Esophagus squamous epithelium (tissue), 5 donors: ENCODE measurements at places on chromosomes 12 and 14. TPM values are rescaled to one million over a fixed set of nuclear protein-coding genes. Genes with fewer than 3 reads are reported as not detected.

The SMOC1 gene
- 1.1 TPM for total RNA-seq

DNA sequence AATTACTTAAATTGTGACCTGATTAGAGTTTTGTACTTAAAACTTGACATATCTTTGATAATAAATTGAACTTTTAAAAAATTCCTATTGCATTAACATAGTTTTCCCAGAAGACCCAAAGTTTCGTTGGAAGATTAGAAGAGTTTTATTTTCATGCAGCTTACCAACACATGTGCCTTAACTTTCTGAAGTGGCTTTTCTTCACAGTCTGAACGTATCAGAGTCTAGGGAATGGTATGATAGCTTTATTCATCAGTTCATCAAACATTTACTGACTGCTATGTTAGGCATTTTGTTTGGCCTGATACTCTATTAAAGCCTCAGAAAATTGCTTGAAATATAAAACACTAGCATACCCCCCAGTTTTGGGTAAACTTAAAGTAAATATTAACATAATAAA lies 65.2 kb downstream of the MARK3 start:
- no peaks in the 10 kb centered on the region for H3K36me3 ChIP-seq
- no peaks in the 10 kb centered on the region for H3K27me3 ChIP-seq
- no peak overlapping the region for H3K4me3 ChIP-seq
- H3K4me1 ChIP-seq = no peaks in the 10 kb centered on the region
- no peak overlapping the region for H3K27ac ChIP-seq

DNA sequence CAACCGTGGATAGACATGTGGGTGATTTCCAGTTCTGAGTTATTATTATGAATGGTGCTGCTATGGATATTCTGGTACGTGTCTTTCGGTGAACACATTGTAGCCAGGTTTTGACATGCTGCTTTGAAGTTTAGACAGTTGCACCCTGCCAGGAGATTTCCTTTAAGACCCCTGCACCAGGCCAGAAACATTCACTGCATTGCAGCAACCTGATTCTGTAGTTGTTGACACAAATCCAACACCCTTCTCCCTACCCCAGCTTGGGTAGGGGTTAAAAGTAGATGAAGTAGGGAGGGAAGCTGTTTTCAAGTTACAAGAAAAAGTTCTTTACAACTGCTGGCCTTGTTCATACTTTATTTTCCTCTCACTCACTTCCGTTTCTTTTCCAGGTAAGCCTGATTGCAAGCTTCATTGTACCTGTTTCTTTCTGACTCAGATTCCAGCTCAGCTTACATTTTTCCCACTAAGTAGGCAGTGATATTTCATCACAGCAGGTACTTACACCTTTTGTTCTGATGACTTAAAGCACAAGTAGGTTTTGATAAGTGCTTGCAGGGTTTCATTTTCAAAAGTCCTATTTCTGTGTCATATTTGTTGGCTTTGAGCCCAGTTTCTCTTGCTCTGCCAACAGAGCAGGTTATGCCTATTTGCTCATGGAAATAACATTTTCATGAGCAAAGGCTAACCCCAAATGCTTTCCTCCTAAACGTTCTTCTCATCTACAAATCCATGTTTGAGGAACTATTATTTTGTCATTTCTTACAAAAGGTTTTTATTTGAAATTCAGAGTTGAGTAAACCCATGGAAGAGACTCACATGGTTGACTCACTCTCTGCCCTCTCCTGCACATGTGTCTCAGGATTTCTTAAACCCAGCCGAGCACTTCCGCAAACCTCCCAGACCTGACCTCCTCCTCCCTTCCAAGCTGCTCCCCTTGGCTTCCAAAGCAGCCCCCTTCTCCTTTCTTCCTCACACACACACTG lies 12.1 kb upstream of the LTA4H start:
- H3K27ac ChIP-seq = peak overlapping the region; percentile 80
- H3K4me3 ChIP-seq = no peak overlapping the region
- DNase-seq = no peak

- H3K27ac ChIP-seq = no peak overlapping the region
- no peaks in the 10 kb centered on the region for H3K27me3 ChIP-seq
- peaks cover 9% of the 10 kb centered on the region for H3K4me1 ChIP-seq
- no peaks in the 10 kb centered on the region for H3K36me3 ChIP-seq
- DNase-seq = no peak
Observed at GRCh38 chr12:105382771-105383622, 52.5 kb downstream of the C12orf75 start.

- DNase-seq = no peak
- no peaks in the 10 kb centered on the region for H3K27me3 ChIP-seq
- H3K27ac ChIP-seq = no peak overlapping the region
Observed at GRCh38 chr12:34404377-34405285, 382.3 kb downstream of the ALG10 start.

DNA sequence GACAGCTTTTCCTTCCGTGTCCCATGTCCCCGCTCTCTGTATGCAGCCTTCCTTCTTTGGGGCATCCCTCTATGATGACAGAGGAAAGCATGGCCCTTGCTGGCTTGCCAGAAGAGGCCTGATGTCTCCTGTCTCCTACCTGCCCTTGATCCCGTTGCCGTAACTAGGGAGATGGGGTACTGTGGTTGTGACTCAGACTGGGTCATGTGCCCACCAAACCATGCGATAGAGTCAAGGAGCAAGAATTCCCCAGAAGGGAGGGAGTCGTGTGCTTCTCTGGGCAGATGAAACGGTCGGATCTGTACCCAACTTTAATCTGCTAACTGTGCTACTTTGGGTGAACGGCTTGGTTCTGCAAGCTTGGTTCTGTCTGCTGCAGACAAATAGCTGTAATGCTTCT lies 99.1 kb upstream of the DYNC1H1 start:
- no peaks in the 10 kb centered on the region for H3K27me3 ChIP-seq
- H3K36me3 ChIP-seq = peaks cover 3% of the 10 kb centered on the region
- H3K27ac ChIP-seq = no peak overlapping the region
- H3K4me1 ChIP-seq = no peaks in the 10 kb centered on the region
- DNase-seq = no peak

The ADAM20 gene
- 1.6 TPM for total RNA-seq

The SERPINA6 gene
- total RNA-seq = not detected

DNA sequence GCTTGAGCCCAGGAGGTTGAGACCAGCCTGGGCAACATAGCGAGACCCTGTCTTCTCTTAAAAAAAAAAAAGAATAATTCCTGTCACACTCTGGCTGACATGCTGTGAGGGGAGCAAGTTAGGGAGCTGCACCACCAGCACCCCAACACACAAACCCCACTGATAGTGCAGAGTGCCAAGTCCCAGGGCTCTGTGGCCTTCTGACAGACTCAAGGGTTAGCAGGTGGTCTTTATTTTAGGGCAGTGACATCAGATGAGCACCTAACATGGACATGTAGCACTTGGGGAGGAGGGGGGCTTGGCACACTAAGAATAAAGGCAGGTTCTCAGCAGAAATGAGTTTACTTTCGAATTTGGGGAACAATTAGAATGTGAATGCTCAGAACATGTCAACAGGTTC lies 6.8 kb downstream of the USP5 start:
- peaks cover 4% of the 10 kb centered on the region for H3K4me1 ChIP-seq
- H3K27ac ChIP-seq = no peak overlapping the region
- H3K36me3 ChIP-seq = peaks cover 55% of the 10 kb centered on the region
- no peak overlapping the region for H3K4me3 ChIP-seq
- no peaks in the 10 kb centered on the region for H3K27me3 ChIP-seq

- DNase-seq = no peak
- H3K4me1 ChIP-seq = no peaks in the 10 kb centered on the region
- H3K27me3 ChIP-seq = no peaks in the 10 kb centered on the region
- no peak overlapping the region for H3K27ac ChIP-seq
- no peaks in the 10 kb centered on the region for H3K36me3 ChIP-seq
Observed at GRCh38 chr12:53810950-53811349, 59.2 kb upstream of the CISTR start.

DNA sequence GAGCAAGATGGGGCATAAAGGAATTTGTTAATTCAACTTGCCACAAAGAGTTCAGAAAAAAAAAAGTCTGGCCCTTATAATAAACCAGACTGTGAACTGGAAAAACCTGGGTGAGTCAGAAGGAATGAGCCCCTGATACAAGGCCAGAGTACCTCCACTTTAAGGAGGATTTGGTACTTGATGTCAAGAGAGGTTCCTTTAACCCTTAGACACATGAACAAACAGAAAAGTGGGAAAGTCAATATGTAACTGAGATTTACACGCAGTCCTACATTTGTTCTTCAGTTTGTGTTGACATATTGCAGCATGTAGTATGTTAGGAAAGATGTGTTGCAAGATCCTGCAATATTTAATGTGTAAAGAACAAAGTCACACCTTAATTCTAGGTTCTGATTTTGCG lies 14.2 kb upstream of the SLC38A4 start:
- no peaks in the 10 kb centered on the region for H3K27me3 ChIP-seq
- no peak for DNase-seq
- no peak overlapping the region for H3K27ac ChIP-seq
- no peaks in the 10 kb centered on the region for H3K4me1 ChIP-seq

The TAS2R42 gene
- not detected for total RNA-seq

The ACOT6 gene
- not detected for total RNA-seq

The DEPDC4 gene
- 0.76 TPM for total RNA-seq

- H3K27ac ChIP-seq = no peak overlapping the region
- no peak overlapping the region for H3K4me3 ChIP-seq
- H3K36me3 ChIP-seq = no peaks in the 10 kb centered on the region
- DNase-seq = no peak
Observed at GRCh38 chr12:103901518-103902173, 28.6 kb upstream of the HSP90B1 start.

DNA sequence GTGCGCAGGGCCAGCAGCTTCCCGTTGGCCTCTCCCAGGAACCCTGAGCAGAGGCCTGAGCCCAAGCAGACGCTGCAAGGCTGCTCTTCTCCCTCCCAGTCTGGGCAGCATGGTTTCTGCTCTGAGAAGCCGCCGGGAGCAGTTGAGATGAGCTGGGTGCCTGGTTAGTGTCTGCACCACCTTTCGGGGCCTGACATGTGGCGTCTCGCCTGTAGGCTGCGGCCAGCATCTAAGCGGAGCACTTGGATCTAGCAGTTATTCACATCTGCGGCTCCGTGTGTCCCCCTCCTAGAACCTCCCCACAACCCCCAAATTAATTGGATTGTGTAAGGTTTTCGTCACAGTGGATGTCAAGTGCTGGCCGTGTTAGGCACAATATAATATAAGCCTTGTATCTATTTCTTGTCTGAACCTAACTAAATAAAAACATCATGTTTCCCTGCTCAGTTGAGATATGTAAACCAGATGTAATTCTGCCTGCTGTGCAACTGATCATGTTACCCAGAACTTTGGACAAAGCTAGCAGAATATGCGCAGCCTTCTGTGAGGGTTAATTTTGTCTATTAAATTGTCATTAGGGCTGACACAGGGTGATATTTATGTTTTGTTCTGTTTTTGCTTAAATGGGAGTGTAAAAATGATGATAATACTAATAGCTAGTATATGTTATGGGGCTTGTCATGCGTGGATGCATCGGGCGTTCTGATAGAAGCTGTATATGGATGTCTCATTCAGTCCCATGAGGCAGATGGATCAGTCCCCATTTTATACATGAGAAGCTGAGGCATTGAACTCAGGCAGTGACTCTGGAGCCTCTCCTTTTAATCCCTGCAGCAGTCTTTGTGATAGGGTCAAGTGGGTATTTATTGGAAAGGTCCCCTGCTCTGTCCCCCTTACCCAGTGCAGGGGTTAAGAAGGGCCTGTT lies 45.8 kb downstream of the ELK3 start:
- no peak overlapping the region for H3K4me3 ChIP-seq
- peak overlapping the region; percentile 86 for H3K27ac ChIP-seq
- H3K36me3 ChIP-seq = peaks cover 65% of the 10 kb centered on the region
- H3K27me3 ChIP-seq = no peaks in the 10 kb centered on the region
- H3K4me1 ChIP-seq = peaks cover 91% of the 10 kb centered on the region

- H3K4me1 ChIP-seq = peaks cover 9% of the 10 kb centered on the region
- peak overlapping the region; percentile 26 for H3K27ac ChIP-seq
- H3K27me3 ChIP-seq = no peaks in the 10 kb centered on the region
- H3K36me3 ChIP-seq = peaks cover 13% of the 10 kb centered on the region
Observed at GRCh38 chr12:53205747-53206419, 1.2 kb downstream of the ITGB7 start.

DNA sequence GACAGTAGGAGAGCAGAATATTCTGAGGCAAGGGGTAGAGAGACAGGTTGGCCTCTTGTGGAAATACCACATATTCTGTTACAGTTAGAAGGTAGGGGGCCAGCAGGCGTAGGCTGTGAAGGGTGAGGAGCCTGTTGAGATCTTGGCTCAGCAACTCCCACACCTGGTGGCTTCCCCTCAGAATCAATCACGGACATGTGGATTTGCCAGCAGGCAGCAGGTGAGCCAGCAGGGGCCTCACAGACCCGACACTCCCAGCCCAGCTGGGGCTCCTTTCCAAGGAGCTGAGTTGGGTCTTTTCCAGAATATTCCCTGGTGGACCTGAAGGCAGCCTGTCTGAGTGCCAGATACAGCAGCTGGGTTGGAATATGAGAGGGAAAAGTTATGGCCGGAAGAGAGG lies 150.0 kb upstream of the CRY1 start:
- H3K4me3 ChIP-seq = no peak overlapping the region
- no peaks in the 10 kb centered on the region for H3K36me3 ChIP-seq
- no peak for DNase-seq
- H3K27ac ChIP-seq = no peak overlapping the region
- H3K27me3 ChIP-seq = no peaks in the 10 kb centered on the region
- H3K4me1 ChIP-seq = no peaks in the 10 kb centered on the region

GRCh38 chr12:75585330-75585729 lies 73.9 kb upstream of the KRR1 start:
- DNase-seq = no peak
- H3K27ac ChIP-seq = no peak overlapping the region
- no peaks in the 10 kb centered on the region for H3K4me1 ChIP-seq
- no peak overlapping the region for H3K4me3 ChIP-seq
- H3K36me3 ChIP-seq = no peaks in the 10 kb centered on the region

The CCDC197 gene
- not detected for total RNA-seq

DNA sequence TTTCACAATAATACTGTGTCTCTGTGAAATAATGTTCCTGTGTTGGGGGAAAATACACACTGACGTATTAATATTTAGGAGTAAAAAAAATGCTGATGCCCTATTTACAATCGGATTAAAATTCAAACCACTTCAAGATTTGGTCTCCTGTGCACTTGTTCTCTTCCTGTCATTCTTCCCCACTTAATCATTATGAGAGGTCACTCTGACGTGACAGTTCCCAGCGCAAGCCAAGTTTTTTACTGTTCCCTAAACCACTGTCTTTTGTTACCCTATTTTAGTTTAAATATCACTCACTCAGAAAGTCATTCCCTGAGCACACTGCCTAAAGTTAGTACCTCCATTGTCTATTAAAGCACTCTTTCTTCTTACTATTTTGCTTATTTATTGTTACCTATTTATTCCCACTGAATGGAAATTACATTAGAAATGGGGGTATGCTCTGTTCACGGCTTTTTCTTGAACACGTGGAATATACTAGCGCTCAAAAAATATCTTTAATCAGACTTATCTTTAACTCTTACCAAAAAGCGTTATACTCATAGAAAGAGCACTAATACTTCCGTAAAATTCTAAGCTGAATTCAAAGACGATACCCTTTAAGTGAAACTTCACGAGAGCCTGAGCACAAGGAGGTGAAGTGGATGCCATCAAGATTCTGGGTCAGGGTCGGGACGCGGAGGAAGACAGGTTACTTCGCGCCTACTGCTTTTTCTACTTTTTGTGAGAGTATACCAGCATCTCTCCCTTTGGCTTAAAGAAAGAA lies 670 bp upstream of the PSMA3 start:
- H3K4me3 ChIP-seq = peak overlapping the region; percentile 93
- H3K27me3 ChIP-seq = no peaks in the 10 kb centered on the region
- H3K36me3 ChIP-seq = no peaks in the 10 kb centered on the region
- peak overlapping the region; percentile 93 for H3K27ac ChIP-seq
